ENCODE measurements at places on chromosomes 5 and 9.

GRCh38 chr5:79236362-79236969 lies 535 bp downstream of the JMY start:
- DNase-seq: no peak

GRCh38 chr5:180128671-180129261 lies 57.2 kb upstream of the RNF130 start:
- DNase-seq: no peak

- DNase-seq: no peak
Measured at GRCh38 chr9:127388856-127389238, 8.1 kb upstream of the SLC2A8 start.

DNA sequence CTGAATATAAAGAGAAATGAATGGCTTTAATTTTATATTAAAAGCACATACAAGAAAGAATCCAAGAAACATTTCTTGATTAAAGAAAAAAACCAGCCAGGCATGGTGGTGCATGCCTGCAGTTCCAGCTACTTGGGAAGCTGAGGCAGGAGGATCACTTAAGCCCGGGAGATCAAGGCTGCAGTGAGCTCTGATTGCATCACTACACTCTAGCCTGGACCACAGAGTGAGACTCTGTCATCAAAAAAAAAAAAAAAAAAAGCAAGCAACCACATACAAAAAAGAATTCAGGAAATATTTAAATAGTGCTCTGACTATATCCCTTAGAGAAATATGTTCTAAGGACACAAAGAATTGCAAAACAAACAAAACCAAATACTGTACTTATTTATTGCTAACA lies 2.5 kb upstream of the PLAC8L1 start:
- no peak for DNase-seq

GRCh38 chr5:40960037-40960436 lies 50.7 kb downstream of the C7 start:
- no peak for DNase-seq

DNA sequence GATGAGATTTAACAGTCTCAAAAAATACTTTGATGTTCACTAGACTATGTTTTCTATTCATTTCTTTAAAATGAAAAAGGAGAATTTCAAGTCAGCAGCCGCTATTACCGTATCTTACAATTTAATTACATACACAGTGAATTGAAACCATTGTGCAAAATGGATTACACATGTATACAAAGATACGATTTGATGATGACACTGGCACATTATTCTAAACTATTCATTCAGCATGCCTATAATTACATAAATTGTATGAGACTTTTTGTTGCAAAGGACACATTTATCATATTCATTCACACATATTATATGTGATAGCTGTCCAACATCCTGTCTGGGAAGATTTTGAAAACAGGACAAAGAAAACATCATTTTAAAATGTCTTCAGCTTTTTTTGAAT lies 118.3 kb upstream of the VCAN start:
- no peak for DNase-seq

- no peak for DNase-seq
Measured at GRCh38 chr5:12177225-12177624, 273.0 kb upstream of the CTNND2 start.

DNA sequence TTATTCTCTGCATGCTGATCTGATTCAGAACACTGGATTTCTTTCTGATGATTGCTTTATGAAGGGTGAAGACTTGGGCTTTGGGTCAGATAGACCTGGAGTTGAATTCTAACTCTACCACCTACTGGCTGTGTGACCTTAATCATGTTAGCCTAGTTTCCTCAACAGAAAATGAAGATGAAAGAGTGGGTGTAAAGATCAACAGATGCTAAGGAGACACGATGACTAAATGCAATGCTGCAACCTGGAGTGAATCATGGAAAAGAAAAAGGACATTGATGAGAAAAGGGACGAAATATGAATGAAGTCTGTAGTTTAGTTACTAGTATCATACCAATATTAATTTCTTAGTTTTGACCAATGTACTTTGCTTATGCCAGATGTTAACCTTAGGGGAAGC lies 27.8 kb upstream of the DENND1A start:
- DNase-seq: no peak

DNA sequence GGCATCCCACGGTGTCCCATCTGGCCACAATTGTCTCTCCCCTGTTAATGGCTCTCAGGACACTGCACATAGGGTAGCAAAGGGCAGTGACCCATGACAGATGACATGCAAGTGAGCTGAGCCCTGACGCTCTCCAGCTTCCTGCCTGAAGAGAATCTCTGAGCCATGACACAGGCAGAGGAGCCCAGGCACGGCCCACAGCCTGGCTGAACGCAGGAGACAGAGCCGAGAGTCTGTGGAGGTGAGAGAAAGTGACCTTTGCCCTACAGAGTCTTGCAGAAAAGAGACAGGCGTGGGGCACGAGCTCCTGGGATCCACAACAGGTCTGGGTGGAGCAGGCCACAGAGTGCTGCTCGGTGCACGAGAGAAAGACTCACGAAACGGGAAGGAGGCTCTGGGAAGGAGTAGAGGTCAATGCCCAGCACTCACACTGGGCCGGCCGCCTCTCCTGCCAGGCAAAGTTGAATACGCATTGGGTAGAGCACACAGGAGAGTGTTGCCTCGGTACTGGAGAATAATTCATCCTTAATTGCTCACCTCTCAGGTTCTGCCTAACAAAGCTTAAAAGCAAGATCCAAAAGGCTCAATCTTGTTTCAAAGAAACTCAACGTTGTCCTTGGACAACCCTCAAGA lies 90.3 kb downstream of the MRPL36 start:
- no peak for DNase-seq

DNA sequence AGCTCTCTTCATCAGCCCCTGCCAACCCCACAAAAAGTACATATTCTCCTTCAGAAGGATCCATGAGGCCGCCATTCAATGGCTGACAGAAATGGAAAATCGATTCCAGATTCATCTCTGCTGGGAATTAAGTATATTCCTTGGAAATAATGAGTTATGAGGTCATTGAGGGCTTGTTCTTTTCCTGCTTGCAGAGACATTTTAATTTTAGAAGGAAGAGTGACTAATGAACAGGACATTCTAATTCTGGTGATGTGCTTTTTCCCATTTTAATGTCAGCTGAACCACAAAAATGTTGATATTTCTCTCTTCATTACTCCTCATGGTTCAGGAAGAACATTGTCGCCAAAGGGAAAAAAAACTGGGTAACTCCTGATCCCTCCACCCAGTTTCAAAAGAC lies 314.0 kb downstream of the PIK3R1 start:
- peak; percentile 26 for DNase-seq

DNA sequence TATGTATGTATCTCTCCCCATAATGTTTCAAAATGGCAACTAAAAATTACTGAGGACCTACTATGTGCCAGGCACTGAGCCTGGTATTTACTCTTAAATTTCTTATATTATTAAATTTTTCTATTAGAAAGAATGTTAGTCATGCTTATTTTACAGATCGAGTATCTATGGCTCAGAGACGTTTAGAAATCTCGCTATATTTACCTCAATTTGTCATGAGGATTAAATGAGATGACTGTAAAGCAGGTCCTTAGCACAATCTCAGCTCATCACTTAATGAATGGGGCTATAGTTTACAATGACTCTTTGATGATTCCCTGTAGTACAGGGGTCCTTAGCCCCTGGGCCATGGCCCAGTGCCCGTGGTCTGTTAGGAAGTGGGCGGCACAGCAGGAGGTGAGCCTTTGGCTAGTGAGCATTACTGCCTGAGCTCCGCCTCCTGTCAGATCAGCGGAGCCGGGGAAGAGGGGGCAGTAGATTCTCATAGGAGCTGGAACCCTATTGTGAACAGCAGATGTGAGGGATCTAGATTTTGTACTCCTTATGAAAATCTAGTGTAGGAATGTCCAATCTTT lies 15.5 kb downstream of the ENC1 start:
- DNase-seq: no peak

- peak; percentile 21 for DNase-seq
Measured at GRCh38 chr9:91207729-91208418, 153.8 kb downstream of the AUH start.

DNA sequence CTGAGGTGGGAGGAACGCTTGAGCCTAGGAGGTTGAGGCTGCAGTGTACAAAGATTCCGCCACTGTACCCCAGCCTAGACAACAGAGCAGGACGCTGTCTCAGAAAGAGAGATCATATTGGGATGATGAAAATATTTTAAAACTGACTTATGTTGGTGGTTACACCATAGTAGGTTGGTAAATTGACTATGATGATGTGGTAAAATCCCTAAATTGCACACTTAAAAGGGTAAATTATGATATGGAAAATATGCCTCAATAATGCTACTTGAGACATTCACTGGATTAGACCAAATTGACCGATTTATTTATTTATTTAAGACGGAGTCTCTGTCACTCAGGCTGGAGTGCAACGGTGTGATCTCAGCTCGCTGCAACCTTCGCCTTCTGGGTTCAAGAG lies 21.9 kb upstream of the TOR1B start:
- no peak for DNase-seq

DNA sequence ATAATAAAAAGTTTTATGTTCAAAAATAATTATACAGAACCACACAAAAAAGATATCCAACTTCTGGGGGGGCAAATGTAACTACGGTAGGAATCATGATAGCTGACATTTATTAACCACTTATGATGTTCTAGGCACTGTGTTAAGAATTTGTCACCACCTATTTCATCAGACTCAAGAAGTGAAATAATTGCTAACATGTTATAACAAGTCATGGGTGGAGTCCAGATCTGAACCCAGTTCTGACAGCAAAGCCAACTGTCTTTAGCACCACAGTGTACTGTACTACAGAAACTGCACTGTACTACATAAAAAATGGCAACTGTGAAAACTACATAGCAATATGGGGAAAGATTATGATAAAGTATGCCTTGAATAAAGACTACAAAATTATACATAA lies 3.0 kb upstream of the SAP30L start:
- no peak for DNase-seq

GRCh38 chr9:20083390-20083789 lies 294.6 kb upstream of the SLC24A2 start:
- DNase-seq: no peak

- DNase-seq: no peak
Measured at GRCh38 chr9:116700882-116701865, 14.1 kb downstream of the TRIM32 start.

DNA sequence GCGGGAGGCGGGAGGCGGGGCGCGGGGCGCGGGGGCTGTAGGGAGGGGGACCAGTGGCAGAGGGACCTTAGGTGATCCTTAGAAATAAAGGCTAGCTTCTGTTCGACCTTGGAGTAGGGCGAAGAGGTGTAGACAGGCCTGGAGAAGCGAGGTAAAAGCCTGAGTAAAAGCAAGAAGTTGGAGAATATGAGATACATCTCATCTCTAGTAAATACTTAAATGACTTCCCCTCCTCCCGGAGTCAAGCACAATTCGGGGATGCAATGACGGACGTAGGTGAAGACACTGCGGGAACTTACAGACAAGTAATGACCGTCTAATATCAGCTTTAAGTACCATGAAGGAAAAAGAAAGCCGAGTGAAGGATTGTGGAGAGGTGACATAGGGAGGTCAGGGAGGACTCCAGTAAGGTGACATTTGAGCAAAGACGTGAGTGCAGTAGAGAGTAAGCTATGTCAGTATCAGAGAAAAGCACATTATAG lies 466 bp downstream of the SMC2 start:
- DNase-seq: no peak

GRCh38 chr5:139763280-139763929 lies 32.2 kb upstream of the PSD2 start:
- DNase-seq: no peak

GRCh38 chr5:78577071-78577807 lies 71.3 kb downstream of the LHFPL2 start:
- DNase-seq: no peak

DNA sequence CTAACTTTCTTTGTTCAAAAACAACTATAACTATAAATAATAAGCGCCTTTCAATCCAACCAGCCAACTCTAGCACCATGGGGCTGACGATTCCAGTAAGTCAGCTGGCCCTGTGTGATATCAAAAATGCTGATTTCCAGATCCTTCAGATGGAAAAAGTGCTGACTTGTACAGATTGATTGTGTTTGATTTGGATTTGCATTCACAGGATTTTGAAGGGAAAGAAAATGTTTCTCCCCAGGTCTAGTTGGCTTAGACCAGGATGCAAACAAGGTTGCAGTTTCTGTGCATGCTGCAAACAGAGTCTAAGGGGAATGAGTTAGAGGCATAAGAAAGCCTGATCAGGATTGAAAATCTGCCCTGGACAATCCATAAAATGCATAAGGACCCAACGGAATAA lies 68.9 kb downstream of the SLC1A3 start:
- DNase-seq: no peak

DNA sequence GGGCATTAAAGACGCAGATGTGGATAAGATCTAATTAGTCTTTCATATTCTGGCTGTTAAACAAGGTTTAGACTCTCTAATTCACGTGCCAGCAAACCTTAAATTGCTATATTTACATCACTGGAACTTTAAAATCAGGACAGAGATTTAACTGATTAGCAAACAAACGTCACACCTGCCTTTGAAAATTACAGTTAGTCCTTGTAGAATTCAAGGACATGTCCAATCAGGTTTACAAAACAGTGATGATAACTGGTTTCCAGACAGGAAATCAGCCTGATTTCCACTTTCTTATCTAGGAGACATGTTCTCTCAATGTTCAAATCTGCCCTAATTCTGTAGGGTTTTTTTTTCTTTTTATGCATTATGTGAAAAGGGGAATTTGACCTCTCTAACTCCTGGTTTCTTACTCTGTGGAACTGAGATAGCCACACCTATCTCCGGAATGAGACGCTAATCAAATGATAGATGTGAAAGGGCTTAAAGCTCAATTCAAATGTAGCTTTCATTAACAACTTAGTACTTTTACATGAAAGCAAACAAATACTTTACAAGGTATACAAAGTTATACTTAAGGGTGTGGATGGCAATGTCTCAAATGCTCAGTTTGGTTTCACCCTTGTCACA lies 26.5 kb downstream of the SPINK5 start:
- no peak for DNase-seq

DNA sequence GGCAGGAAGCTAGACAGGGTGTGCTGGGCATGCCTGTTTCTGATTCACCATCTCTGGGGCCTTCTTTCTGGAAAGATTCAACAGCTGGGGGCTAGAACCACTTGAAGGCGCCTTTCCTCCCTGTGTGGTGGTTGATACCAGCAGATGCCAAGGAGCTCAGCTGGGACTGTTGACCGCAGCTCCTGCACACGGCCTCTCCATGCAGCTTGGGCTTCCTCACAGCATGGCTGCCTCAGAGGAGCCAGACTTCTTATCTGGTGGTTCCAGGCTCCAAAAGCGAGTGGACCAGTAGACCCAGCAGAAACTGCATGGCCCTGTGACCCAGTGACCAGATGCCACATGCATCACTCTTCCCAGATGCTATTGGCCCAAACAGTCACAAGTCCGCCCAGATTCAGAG lies 74.7 kb upstream of the COL5A1 start:
- DNase-seq: no peak

DNA sequence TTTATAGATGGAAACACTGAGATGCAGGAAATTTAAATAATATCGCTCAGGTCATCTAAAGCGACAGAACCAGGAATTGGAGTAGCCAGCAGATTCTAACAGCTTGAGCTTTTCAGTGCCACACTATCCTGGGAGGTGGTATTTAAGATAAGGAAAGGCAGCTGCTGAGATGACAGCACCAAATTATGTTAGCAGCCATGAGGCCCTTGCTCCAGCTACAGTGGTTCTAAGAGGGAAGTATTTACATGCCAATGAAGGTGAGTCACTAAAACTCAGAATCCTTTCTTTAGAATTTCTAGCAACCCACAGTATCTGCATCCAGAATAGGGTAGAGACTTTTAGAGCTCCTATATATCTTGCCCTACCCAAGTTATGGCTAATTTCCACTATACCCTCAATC lies 127.0 kb upstream of the VLDLR start:
- DNase-seq: no peak

- DNase-seq: no peak
Measured at GRCh38 chr5:130099008-130099407, 194.7 kb downstream of the CHSY3 start.

- no peak for DNase-seq
Measured at GRCh38 chr5:55763746-55764420, 26.0 kb downstream of the DDX4 start.

Measured in endothelial cell of umbilical vein (primary cell).